H54 (cell line): ENCODE measurements at places on chromosomes 2 and 18.
A peak's percentile ranks its signal among the peaks of the same experiment; 100 is the strongest.

DNA sequence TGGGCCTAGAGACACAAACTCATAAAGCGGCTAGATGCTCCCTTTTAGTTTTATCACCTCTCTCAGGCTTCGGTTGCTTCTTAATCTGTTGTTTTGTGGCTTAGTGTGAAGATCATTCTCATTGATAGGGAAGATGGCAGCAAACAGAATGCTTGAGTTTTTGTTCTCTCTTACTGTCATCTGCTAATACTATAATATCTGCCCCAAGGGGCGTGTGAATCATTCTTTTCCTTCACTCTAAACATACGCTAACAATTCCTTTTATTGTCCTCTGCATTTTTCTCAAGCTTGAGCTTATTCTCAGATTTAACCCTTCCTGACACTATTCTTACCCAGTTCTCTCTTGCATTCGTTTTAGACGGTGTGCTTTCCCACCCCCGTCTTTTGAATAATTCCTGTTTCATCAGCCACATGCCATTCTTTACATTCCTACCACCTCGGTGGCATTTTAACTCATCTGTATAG is 323.9 kb upstream of the NRP2 start:
- no peak for DNase-seq

DNA sequence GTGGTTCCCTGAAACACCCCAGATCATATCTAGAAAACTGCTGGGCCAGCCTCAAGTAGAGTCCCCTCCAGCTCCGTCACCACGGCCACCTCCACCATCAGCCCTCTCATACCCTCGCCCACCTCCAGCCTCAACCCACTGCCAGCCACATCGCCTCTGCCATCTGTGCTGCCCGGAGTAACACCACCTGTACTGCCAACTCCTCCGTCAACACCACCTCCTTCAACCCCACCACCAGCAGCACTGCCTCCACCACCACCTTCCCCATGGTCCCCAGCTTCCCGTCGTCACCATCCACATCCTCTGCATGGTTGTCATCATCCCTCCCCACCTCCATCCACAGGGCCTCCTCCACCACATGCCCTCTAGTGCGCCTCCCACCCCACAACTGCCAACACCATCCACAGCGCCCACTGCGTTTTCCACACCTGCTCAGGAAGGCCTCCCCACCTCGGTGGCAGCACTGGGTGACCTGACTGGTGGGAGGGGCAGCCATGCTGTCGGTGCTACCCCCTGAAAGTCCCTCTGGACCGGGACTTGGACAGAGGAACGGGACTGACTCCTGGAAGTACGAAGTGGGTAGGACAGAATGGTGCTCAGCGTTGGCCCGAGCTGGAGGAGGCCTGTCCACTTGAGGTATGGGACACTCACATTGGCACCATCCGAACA is 1.6 kb downstream of the SNED1 start:
- no peak for DNase-seq

- DNase-seq: no peak
Observed at GRCh38 chr2:231640641-231641111, 48.0 kb downstream of the TEX44 start.

DNA sequence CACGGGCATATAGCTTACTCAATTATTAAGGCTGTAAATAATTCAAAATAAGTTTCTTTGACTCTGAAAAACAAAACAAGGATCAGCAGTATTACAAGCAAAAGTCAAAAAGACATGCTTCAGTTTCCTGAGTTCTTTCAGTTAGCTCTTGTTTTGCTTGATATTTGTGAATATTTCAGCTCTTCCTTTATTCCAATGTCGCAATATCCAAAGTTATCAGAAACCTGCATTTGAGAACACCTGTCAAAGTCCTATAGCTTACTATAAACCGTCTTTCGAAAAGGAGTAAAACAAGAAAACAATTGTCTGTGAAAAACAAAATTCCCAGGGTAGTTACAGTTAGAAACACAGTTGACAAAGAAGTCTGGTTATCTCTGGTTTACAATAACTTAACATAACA is 14.7 kb downstream of the CYP27A1 start:
- DNase-seq: no peak

- peak; percentile 53 for DNase-seq
Observed at GRCh38 chr2:234670052-234670451, 173.2 kb upstream of the ARL4C start.

DNA sequence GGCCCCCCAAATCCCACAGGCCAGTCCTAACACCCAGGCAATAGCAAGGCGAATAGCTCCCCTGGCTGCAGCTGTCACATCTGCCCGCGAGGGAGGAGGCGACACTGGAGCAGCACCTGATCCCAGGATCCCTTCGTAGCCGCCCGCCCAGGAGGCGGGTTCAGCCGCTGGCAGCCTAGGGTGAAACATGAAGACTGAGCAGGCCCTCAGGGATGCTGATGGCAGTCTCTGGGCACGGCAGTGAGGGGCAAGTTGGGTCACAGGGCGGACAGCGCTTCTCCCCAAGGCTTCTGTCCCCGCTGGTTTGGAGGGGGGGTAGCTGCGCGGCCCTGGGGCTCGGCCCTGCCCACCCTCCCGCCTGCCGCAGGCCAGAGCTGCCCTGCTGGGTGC is 1.9 kb downstream of the DNMT3A start:
- no peak for DNase-seq

DNA sequence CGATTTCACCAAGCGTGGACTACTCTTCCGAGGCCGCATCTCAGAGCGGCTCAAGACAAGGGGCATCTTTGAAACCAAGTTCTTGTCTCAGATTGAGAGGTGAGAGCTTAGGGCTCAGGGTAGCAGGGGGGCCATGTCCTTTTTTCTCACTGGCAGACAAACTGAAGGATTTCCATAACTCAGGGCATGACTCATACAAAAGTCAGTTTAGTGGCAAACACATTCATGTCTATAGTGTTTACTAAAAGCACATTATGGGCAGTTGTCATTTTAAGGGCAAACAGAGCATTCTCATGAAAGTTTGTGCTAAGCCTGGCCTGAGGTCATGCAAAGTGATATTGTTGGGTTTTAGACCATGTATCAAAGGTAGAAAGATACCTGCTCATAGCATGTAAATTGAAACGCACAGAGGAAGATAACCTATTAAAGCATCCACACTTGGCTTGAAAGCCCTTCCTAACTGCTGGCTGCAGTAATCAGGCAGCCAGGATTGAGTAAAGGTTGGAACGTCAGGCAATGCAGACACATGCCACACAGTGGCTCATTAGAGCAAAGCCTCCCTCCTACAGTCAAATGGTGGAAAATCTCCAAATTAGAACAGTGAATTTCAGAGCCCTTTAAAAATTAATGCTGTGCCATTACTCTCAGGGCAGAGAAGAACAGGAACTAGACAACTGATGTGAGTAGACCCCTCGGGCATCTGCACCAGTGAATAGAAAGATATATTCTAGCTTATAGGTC is 54.2 kb downstream of the HK2 start:
- DNase-seq: no peak

GRCh38 chr2:241584436-241584835 is 25.9 kb downstream of the BOK start:
- DNase-seq: no peak

GRCh38 chr18:48053881-48054816 is 123.7 kb upstream of the SMAD2 start:
- no peak for DNase-seq

DNA sequence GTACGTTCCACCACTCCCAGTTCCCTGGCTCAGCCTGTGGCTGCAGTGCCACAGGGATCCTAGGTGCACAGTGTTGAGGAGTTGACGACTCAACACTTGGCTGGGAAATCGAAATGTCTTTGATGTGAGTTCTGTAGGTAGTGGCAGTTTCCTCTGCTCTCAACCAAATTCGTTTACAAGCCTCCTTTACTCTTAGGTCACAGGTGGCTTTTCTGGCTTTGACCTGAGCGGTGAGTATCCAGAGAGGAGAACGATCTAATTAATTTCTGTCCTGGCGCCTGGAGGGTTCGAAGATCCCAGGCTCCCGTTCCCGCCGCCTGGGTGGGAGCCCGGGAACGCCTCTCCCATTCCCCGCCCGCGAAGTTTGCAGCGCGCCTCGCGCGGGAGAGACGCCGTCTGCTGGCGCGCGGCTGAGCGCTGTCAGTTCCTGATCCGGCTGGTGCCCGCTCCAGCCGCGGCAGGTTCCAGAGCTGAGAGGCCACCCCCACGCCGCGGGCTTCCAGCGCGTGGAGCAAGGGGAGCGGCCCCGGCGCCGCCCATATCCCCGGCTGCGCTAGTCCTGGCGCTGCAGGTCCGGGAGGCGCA is at the start of gene LAMA3:
Gene LAMA3 (plus strand): TSS at position 423 of the 585 bp plus-strand sequence. CDS start 231 bp downstream, outside the sequence.
- DNase-seq: peak; percentile 54

- no peak for DNase-seq
Observed at GRCh38 chr18:9890957-9891356, 5.2 kb downstream of the TXNDC2 start.

DNA sequence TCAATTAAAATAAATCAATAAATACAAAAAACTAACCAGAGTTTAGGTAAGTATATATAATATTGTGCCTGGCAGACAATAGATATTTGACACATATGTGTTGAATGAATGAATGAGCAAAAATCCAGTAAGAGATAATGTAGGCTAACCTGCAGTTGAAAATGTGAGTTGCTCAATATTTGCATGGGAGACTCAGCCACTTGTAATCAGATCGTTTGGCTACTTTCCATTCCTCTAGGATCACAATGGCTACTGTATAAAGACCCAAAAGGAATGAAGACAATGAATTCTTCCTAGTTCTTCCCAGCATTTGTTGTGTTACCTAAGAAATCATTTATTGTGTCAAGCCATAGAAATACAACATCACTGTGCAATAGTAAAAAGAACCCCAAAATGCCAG is 25.3 kb downstream of the PIEZO2 start:
- no peak for DNase-seq

- no peak for DNase-seq
Observed at GRCh38 chr2:51093016-51093415, 61.1 kb upstream of the NRXN1 start.

GRCh38 chr2:46171411-46171953 is 125.7 kb upstream of the EPAS1 start:
- DNase-seq: peak; percentile 51

GRCh38 chr2:4246364-4247131 is 543.2 kb downstream of the DCDC2C start:
- DNase-seq: no peak

DNA sequence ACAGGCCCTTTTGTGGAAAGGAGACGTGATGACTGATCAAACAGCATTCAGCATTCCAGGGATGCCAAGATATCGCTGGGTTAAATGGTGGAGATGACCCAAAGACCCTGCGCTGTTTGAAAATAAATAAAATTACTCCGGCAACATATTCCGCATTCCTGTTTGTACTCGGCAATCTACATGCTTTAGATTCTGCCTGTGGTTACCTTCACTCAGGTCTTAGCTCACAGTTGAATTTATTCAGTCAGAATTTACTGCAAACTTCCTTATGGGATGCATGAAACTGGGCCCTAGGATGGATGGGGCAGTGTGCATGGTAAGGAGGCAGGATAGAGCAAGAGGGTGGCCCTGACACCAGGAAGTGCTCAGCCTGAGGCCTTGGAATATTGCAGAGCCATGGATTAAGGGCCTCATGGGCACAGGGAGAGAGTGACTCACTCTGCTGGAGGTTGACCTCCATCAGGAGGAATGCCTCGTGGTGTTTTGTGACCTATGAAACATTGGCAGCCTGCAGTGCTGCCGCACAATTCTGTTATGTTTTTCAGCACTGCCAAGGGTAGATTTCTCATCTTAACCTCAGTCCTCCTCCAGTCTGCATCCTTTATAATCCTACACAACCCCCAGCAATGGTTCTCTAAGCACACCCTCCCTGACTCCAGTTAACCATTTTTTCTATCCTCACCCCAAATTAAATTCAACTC is 321.4 kb downstream of the IRS1 start:
- DNase-seq: peak; percentile 51

GRCh38 chr2:216632952-216633615 is at the start of gene IGFBP2:
Gene IGFBP2, plus strand, starts transcription at chr2:216633420. Its CDS starts 104 bp downstream, at chr2:216633524.
- no peak for DNase-seq

- no peak for DNase-seq
Observed at GRCh38 chr2:157820193-157820592, 55.9 kb downstream of the ACVR1 start.

- peak; percentile 46 for DNase-seq
Observed at GRCh38 chr2:75064691-75065396, 106.4 kb downstream of the POLE4 start.

DNA sequence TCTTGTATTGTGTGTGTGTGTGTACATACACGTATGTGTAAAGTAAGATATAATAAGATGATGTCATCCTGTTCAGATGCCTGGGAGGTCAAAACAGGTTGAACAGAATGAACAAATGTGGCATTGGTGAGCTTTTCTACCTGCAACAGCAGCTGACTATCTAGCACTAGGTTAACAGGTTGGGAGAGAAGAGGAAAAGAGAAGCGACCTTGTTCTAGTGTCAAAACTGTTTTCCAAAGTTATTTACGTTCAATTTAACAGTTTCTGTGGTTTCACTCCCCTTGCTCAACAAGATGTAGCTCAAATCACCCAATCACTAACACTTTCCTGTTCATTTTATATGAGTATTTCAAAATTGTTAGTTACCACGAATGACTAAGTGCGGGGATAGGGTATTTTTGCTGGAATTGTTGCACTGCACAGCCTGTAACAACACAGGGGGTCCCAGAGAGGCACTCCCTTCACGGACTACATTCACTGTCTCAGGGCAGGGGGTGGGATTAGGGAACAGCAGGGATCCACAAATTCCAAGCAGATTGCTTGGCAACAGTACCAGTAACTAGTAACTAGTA is 67.5 kb upstream of the DTNB start:
- DNase-seq: peak; percentile 17

DNA sequence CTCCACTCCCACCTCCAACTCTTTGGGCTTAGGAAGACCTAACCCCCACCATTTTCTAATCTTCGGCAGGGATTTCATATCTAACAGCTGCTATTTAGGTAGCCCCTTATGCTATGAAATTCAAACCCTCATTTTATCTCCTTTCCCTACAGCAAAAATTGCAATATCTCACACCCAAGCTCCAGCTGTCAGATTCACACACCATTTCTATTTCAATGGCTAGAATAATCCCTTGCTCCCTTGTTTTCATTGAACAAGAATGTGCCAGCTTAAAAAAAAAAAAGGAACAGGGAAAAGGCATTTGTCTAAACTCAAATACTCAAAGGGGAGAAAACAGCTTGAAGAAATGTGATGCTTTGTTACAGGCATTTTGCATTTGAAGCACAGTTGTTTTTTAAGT is 850.6 kb upstream of the ACVR2A start:
- no peak for DNase-seq

GRCh38 chr2:126930970-126931590 is 32.4 kb downstream of the TEX51 start:
- DNase-seq: no peak

DNA sequence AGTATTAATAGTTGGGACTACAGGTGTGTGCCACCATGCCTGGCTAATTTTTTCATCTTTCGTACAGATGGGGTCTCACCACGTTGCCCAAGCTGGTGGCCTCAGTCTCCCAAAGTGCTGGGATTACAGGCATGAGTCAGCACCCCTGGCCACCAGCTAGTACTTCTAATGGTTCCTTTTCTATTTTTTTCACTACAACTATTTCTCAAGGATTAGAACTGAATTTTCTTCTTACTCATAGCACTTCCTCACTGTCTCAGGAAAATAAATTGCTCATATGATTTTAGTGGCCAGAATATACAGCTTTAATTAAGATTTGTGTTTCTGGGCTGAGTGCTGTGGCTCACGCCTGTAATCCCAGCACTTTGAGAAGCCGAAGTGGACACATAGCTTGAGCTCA is 43.2 kb upstream of the SOS1 start:
- DNase-seq: no peak
